A549 treated with DMSO at 1 μM for 4 hours (cell line): ENCODE measurements at places on chromosomes 7 and 10. TPM values are rescaled to one million over a fixed set of nuclear protein-coding genes. Genes with fewer than 3 reads are reported as not detected.

Gene CRPPA
- 0.34 to 0.97 TPM (median 0.79 TPM) in 5 replicates for total RNA-seq

Gene H2AZ2
- total RNA-seq, result 209 to 262 TPM (median 258 TPM) in 5 replicates

Gene ZFAND4
- 3.6 to 6.5 TPM (median 6.0 TPM) in 5 replicates for total RNA-seq

Gene MBL2
- total RNA-seq, result not detected in 5 replicates

Gene NYAP1
- 0.52 to 1.1 TPM (median 0.85 TPM) in 5 replicates for total RNA-seq

Gene SEC61G
- 284 to 455 TPM (median 376 TPM) in 5 replicates for total RNA-seq
